Stimulated activated CD8-positive, alpha-beta memory T cell treated with anti-CD3 and anti-CD28 coated beads, Interleukin-4, amount 100 ng/mL, for 4 hours (primary cell): ENCODE measurements at places on chromosomes 4 and X.

DNA sequence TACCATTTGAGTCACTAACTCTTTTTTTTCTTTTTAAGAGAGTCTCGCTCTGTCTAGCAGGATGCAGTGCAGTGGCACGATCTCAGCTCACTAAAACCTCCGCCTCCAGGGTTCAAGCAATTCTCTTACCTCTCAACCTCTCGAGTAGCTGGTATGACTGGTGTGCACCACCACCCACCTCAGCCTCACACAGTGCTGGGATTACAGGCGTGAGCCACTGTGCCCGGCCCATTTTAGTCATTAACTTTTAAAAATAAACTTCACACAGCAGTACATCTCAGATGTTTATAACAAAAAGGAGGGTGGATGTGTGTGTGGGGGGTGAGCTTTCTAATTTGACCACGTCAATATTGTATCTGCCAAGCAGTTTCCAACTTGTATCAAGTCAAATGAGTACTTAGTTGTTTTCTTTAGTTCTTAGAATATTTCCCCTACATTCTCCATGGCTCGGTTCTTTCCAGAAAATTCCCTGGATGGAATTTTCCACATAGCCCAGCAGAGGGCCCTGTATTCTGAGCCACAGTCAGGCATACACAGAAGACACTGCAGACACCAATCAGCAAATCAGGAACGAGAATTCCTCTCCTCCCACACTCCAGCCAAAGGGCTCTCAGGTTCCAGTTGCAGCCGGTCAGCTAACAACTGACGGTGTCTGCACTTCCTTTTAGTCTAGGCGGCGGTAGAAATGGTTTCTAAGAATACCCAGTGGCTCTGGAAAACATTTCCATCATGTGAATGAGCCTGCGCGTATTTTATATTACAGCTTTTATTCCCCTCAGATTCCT, 20.1 kb upstream of the ARAF start:
- DNase-seq: no peak

DNA sequence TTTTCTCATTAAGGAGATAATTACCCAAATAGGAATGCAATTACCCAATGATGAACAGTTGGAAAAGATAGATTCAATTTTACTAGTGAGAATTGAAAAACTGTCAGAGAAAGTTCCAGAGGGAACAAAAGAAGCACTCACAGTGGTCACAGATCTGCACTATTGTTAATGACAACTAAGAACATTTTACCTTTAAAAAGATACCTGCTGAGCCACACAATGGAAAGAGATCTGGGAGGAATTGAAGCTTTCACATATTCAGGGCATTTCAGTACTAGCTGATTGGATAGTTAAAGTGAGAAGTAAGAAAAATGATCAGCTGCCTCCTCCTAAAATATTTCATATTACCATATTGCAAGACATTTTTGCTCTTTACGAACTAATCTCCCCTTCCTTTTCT, 1822.2 kb downstream of the STIM2 start:
- no peak for DNase-seq

DNA sequence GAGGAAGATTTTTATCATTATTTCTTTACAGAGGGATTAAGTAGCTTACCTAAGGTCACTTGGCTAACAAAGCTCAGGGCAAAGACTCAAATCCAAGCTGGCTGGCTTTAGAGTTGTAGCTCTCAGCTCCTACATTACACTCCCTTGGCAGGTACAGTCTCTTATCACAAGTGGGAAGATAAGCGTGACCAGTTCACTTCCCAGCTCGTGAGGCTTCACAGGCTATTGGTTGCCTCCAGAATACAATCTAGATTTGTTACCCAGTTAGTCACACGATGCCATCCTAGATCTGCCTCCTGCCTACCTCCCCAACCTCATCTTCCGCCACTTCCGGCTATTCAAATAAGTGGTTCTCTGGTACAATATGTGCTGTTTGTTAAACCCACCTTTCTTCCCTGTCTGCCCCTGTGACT, 3.7 kb downstream of the MMRN1 start:
- DNase-seq: no peak

DNA sequence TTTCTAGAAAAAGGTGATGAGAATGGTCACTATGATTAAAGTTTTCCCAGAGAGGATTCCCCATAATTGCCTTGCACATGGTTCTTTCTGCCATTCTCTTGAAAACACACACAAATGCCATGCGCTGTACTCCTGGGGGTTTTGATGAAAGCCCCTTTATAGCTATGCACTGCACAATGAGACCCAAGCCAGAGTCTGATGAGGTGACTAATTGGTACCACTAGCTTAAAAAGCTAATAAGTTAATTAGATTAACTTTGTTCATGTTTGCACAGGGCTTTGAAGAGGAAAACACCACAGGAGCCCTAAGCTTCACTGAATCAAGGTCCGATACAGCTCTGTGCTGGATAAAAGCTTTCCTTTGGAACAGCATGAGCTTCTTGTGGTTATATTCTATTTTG, 132.2 kb downstream of the NKX6-1 start:
- no peak for DNase-seq

- no peak for DNase-seq
Measured at GRCh38 chr4:143712155-143712550, 11.7 kb upstream of the FREM3 start.

GRCh38 chrX:10159145-10159468, 2.3 kb downstream of the CLCN4 start:
- DNase-seq: no peak

- no peak for DNase-seq
Measured at GRCh38 chr4:173461170-173461569, 62.3 kb upstream of the SCRG1 start.

DNA sequence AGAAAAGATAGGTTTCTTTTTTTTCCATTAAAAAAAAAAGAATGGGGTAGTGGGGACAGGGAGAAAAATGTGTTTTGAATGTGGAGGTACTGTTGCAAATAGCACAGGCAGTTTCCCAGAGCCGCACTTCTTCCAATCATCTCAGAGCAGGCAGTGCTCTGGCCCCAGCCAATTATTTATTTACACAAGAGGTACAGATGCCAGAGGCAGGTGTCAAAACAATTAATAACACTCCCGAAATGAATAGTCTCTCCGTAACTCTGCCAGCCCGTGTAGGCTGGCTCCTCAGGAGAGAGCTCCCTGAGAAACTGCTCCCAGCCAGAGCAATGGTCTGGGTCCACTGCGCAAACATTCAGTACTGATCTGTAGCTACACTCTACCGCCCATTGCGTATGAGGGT, 130.8 kb upstream of the IL1RAPL2 start:
- no peak for DNase-seq

- DNase-seq: no peak
Measured at GRCh38 chr4:6030679-6031078, 12.4 kb upstream of the C4orf50 start.

DNA sequence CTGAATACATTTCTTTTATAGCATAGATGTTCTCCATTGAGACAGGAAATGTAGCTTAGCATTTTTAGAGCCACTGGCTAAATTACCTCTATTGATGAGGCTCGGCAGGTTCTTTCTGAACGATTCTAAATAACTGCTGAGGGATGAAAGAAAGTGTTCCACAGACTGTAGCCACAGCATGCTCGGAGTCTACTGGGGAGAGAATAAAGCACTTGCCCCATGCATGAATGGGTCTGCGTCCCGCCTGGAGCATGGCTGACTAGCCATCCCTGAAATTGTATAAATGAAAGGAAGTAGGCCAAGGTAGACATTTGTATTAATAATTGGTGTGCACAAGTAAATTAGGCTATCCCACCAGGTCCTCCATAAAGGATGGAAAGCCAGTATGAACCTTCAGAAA, 269.8 kb downstream of the COL25A1 start:
- DNase-seq: no peak

- no peak for DNase-seq
Measured at GRCh38 chr4:104868958-104869357, 277.7 kb upstream of the TET2 start.

DNA sequence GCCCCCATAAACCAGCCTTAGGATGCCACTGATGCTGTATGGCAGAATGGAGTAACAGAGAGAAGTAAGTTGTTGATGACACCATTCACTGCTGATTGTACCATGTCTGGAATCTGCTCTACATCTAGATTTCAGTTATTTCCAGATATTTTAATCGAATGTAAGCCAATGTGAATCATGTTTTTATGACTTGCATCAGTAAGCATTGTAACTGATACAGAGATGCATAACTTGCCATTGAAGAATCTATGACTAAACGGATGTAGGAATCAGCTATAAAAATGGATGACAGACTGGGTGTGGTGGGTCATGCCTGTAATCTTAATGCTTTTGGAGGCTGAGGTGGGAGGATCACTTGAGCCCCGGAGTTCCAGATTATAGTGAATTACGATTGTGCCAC, 161.0 kb upstream of the GATB start:
- no peak for DNase-seq

GRCh38 chr4:174564529-174564928, 42.2 kb upstream of the HPGD start:
- no peak for DNase-seq

DNA sequence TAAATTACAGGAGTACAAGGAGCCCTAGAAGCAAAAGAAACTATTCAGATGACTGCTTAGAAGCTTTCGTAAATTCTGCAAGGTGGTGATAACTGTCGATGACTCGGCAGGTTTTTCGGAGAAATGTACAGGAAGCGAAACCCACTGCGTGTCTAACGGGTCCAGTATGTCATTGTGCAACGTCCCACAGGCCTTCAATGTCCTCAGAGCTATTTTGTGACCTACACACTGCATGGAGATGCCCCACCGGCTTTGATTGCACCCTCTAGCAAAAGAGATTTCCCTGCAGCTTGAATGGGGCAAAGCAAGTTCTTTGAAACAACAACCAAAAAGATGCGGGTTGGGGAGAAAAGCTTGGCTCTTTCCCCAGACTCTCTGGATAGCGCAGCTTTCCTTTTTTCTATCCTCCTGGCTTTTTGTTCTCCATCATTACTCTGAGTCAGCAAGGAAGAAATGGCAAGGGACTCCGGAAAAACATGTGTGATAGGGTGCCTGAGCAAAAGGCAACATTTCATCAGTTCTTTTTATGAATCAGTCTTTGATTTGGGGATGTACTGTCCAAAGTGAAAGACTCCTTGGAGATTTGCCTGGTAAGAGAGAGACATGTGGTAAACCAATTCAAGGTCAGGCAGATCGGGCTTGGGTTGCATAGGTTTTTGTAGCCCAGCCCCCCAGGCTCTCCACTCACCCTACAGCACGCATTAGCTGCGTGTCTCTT, 112.0 kb upstream of the TBL1X start:
- DNase-seq: no peak

DNA sequence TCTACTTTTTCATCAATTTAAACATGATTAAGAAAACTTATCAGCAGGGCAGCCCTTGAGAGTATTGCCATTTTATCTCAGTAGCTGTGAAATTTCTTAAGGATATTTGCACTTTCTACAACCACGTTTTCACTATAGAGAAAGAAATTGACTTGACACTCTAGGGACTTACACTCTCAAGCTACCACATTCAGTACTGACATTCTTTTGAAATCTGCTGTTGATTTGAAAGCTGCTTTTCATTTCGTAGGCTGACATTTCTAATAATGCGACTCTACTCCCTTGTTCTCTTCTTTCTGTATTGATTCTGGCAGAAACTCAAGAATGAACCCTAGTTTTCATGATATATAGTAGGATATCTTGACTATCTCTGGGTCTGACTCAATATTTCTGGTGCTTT, 13.7 kb upstream of the GRXCR1 start:
- no peak for DNase-seq

- DNase-seq: no peak
Measured at GRCh38 chr4:8568068-8568668, 12.0 kb upstream of the GPR78 start.

- DNase-seq: no peak
Measured at GRCh38 chrX:38560776-38561125, 591 bp upstream of the TSPAN7 start.

DNA sequence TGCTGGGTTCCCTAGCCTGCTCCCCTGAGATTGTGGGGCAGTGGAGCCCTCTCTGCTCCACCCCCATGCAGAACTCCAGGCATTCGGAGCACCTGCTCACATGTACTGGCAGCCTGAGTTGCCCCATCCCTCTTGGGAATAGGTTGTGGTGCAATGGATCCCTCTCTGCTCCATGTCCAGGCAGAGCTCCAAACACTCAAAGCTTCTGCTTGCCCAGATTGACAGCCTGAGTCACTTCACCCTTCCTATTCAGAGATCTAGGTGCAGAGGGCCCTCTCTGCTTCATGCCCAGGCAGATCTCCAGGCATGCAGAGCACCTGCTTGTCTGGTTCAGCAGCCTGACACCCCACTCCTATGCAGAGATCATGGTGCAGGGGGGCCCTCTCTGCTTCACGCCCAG, 18.6 kb upstream of the TEX13B start:
- DNase-seq: no peak

- DNase-seq: no peak
Measured at GRCh38 chrX:111102636-111103035, 6.6 kb downstream of the PAK3 start.

GRCh38 chrX:12446342-12447075, 308.2 kb downstream of the FRMPD4 start:
- DNase-seq: no peak

GRCh38 chr4:6225469-6225868, 25.1 kb upstream of the JAKMIP1 start:
- no peak for DNase-seq

DNA sequence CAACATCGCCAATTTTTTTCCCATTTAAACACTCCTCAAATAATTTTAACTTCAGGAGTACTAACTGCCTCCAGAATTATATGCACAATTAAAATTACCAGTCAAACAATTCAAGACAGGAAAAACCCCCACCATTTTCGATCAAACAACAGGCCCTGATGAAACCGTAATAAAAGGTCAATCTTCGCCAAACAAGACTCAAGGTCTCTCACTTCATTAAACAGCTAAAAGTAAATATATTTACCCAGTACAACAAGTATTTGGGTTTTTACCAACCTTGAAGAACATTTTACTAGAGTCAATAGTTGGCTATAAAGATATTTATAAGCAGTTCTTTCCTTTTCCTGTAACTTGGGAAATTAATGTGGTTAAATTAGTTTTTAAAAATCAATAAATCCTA, 28.3 kb downstream of the RFC1 start:
- DNase-seq: no peak

DNA sequence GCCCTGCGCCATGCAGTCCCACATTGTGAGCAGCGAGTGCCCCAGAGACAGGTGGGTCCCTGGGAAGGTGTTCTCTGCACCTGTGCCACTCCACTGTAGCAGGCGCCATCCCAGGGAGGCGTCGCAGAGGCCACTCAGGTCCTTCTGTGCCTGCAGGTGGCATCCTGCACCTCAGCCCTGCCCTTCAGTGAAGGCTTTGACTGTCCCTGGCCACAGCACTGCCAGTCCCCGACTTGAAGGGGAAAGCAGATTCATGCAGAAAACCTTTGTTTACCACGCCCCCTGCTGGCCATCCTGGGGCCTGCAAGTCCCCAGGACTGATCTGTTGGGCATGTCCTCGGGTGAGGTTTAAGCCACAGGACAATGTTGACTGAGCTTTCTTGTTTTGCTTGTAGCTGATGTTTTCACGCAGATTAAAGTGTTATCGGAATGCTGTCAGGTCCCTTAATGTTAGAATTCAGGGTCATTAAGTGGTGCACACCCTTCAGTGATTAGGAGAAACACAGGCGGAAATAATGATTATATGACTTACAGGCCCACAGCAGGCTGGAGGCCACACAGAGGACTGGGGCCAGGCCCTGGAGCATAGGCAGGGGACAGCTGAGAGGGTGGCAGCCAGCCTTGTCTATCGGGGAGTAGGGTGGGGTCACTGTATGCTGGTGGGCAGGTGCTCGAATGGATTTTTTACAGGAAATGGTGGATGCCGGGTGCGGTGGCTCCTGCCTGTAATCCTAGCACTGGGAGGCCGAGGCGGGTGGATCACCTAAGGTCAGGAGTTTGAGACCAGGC, 5.0 kb downstream of the TACC3 start:
- peak; percentile 93 for DNase-seq

GRCh38 chr4:8241895-8242696, 27.5 kb upstream of the HTRA3 start:
- DNase-seq: peak; percentile 78
